ENCODE measurements at places on chromosomes 7 and 10.

GRCh38 chr7:55533050-55533728 is 39.1 kb downstream of the VOPP1 start:
- DNase-seq = no peak

DNA sequence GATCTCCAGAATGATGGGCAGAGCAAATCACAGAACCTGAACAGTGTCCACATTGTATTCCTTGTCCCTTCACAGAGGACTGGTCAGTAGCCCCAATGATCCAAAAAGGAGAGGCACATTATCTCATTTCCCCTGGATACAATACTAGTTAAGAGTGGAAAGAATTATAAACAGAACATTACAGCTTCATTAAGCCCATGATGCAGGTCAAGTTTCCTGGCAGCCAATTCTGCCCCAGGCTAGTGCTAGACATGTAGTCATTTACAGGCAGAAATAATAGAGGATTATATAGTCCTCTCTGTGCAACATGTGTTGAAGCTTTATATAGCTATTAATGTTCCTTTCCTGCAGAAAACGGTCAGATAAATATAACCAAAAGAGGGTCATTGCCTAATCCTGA is 124.3 kb upstream of the WNT16 start:
- no peak for DNase-seq

DNA sequence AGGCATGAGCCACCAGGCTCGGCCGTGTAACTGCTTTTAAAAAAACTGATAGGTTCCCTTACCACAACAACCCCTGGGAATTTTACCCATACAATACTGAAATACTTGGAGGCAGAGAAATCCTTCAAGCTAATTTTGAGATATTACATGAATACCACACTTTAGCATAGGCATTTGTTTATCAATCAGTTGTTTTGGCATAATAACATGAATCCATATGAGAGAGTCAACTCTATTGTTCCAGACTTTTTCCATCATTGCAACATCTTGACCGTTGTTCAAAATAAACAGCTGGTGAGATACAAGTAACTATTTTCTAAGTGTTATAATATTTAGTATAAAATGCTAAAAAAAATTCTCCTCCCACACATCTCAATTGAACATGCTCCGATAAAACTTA is 36.8 kb downstream of the LAMB4 start:
- no peak for DNase-seq

DNA sequence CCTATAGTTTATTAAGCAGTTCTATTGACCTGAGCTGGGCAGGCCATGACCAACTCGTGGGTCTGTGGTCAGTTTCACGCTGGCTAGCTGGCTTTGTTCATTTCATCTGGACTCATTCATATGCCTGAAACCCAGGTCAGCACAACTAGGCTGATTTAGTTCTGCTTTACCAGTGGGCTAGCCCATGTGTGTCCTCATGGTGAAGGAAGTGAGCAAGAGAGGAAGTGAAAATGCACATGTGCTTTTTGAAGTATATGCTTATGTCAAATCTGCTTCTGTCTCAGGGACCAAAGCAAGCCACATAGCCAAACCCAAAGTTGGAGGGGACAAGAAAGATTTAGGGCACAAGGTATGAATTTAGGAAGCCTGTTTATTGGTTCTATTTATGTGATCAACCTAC is 154.5 kb downstream of the RNF133 start:
- no peak for DNase-seq

DNA sequence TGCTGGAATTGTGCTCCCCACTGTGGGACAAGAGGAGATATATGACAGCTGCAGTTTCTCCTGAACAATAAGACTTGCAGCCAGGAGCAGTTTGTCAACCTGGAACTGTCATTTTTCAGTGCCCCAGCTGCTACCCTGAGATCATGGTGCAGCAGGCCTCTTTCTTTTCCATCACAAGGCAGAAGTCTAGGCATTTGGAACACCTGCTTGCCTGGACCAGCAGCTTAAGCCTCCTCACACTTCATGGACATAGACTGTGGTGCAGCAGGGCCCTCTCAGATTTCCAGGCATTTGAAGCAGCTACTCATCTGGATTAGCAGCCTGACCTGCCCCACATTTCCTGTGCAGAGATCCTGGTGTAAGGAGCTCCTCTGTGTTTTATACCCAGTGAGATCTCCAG is 450.7 kb upstream of the TEX47 start:
- no peak for DNase-seq

GRCh38 chr10:103572347-103573204 is 79.1 kb downstream of the NEURL1 start:
- no peak for DNase-seq

DNA sequence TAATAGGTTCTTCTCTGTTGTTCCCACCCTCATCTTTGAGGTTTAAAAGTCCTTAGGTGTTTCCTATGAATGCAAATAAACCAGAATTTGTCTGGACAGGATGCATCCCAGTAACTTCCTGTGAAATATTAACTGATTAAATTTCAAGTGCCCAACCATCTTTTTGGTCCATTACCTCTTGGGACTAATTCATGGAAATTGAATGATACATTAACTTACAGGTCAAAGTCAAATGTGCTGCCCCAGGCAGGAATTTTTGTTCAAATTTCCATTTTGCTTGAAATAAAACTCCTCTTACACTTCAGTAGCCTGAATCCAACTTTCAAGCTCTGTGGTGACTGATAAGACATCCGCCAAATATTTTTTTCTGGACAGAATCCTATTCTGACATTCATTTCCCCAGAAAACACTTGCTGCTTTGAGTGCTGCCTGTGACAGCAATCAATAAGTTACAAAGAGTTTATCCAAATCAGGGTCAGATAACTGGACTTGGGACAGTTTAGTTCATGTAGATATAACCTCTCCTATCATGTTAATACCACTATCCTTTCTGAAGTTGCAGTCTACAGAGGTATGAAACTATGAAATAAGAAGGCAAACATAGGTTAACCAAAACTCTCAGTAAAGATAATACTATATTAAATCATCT is 383.5 kb downstream of the POM121L12 start:
- DNase-seq = no peak

- DNase-seq = no peak
Observed at GRCh38 chr10:43126759-43127424, 11.4 kb upstream of the CSGALNACT2 start.

DNA sequence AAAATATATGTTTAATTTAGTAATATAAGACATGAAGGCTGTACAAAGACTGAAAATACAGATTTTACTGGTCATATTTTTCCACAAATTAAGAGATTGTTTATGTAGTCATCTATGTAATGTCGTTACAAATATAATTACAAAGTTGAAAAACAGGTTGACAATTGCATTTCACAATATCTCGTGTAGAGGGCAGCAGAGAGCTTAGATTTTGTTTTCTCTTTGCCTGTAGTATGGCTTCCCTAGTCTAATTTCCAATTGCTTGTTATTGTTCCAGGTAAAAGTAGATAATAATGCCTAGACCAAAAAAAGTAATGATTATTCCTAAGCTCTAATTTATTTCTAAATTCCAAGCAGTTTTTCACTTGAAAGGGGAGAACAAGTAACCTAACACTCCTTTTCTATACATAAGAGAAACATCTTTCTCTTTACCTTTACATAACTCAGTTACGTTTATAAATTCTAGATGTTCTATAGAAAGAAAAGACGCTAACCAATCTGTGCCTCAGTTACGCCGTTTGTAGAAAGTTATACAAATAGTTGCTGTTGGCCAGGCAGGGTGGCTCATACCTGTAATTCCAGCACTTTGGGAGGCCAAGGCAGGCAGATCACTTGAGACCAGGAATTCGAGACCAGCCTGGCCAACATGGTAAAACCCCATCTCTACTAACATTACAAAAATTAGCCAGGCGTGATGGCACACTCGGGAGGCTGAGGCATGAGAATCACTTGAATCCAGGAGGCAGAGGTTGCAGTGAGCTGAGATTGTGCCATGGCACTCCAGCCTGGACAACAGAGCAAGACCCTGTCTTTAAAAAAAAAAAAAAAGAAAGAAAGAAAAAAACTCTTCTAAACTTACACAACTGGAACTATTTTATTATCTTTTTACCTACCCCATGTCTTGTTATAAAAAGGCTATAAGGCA is 30.0 kb downstream of the NET1 start:
- DNase-seq = no peak

DNA sequence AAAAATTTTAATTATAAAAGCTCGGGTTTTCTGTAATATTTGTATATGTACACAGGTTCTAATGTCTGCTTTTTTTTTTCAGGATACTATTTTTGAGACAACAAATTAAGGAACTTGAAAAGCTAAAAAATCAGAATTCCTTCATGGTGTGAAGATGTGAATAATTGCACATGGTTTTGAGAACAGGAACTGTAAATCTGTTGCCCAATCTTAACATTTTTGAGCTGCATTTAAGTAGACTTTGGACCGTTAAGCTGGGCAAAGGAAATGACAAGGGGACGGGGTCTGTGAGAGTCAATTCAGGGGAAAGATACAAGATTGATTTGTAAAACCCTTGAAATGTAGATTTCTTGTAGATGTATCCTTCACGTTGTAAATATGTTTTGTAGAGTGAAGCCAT is 57.9 kb upstream of the BAMBI start:
- DNase-seq = no peak

DNA sequence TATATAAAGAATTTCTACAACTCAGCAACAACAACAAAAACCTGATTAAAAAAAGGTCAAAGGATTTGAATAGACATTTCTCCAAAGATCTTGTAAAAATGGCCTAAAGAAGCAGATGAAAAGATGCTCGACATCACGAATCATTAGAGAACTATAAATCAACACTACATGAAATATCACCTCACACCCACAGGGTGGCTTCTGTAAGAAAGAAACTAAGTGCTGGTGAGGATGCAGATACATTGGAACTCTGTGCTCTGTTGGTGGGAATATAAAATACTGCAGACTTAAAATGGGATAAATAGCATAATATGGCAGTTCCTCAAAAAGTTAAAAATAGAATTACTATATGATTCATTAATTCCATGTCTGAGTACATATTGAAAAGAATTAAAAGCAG is 38.3 kb upstream of the CDCA7L start:
- no peak for DNase-seq

DNA sequence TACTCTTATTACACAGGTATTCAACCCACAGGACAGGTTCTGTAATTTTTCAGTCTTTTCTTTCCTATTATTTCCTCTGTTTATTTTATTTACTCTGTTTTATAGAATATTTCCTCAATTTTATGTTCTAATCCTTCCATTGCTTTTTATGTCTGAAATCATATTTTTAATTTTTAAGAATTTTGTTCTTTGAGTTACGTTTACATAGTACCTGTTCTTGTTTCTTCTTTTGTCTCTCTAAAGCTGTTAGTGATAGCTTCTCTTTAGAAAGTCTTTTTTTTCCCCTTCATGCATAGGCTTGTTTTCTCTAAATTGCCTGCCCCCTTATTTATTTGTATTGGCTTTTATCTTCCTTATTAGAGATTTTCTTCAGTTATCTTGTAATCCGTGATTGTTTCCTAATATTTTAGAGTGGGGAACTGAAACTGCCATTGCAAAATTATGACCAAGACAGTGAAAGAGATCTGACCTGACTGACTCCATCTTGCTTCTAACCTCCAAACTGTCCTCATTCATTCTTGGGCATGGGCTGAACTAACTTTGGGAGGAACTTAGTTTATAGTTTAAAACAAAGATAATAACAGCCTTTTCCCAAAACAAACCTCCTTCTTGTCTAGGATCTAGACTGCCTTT is 187.6 kb downstream of the PFKFB3 start:
- DNase-seq = no peak

GRCh38 chr7:40799493-40800403 is 664.9 kb downstream of the SUGCT start:
- DNase-seq = no peak

- DNase-seq = no peak
Observed at GRCh38 chr7:44256459-44256858, 55.7 kb downstream of the YKT6 start.

GRCh38 chr10:77583527-77583926 is 54.1 kb downstream of the KCNMA1 start:
- no peak for DNase-seq

DNA sequence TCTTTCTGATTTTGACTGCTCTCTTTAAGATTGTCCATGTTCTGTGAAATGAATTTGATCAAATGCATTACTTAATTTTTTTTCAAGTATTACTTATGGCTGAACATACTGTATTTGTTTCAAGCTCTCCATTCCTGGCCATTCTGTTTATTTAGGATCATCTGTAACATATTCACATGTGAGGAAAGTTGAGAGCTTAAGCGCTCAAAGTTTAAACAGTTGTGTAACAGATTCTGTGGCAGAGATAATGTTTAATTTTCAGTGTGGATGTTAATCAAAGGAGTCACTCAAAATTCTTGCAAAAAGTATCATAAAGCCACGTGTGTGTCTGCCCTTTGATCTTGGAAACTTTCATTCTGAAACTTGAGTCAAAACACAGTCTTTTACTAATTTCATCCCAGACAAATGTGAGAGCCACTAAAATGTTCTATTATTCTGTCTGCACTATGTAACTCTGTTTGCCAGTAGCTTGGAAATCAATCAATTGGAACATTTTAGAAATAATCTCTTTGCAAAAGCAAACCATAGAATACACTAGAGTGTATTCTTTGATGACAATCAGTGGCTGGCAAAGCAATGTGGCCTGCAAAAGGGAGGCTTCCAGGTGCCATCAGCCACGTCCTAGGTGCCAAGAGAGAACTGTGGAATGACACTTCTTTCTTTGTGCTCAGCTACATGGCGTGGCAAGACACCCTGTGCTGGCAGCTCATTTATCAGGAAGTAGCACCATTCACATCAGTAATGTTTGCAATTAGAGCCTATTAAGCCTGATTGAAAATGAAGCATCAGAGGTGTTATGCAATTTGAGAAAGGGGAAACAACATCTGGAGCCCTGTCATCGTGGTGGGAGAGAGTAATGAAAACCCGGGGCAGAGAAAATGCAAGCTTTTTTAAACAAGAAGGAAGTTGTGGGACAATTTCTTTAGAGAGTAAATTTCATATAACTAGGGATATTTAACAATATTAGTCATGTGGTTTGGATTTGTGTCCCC is 40.9 kb downstream of the ARL5B start:
- no peak for DNase-seq

DNA sequence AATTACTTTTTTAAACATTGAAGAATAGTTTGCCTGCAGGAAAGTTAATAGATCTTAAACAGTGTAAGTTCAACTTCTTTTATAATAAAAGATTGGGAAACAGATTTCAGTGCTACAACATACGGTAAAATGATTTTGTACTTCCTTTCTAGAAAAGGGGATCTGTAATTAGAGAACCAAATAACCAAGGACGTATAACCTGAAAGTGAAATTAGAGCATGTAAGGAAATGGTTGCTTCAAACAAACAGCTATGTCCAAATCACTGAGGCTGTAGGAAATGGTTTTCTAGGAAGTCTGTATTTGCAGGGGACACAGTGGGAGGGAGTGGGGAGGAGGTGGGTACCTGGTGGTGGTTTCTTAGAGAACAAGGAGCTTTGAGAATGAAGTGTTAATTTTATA is 57.9 kb upstream of the EXOC6 start:
- no peak for DNase-seq

DNA sequence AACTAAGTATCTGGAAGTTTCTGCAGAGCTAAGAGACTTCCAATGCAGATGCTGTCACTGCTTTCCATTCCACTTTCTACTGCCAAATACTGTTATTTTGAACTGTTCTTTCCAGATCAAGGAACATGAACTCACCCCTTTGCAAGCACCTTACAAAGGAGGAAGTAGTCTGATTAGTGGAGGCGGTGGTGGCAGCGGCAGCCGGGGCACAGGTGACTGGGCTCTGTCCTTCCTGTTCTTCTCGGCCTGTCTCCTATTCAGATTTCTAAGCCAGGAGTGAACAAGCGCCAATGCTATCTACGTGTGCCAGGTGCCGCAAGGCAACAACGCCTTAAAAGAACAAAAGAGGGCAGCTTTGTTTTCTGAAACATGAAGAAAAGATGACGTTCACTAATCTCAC is 44.9 kb downstream of the BEND7 start:
- DNase-seq = no peak
